ENCODE measurements at places on chromosomes 5 and 9.

GRCh38 chr9:125906144-125906543 lies 159.0 kb downstream of the PBX3 start:
- peak; percentile 54 for DNase-seq

GRCh38 chr5:7625740-7626139 lies 225.2 kb downstream of the CFAP90 start:
- no peak for DNase-seq

GRCh38 chr5:156326718-156327259 lies at the start of gene SGCD:
TSS of gene SGCD (plus strand) at chr5:156327164.
- DNase-seq: peak; percentile 90

DNA sequence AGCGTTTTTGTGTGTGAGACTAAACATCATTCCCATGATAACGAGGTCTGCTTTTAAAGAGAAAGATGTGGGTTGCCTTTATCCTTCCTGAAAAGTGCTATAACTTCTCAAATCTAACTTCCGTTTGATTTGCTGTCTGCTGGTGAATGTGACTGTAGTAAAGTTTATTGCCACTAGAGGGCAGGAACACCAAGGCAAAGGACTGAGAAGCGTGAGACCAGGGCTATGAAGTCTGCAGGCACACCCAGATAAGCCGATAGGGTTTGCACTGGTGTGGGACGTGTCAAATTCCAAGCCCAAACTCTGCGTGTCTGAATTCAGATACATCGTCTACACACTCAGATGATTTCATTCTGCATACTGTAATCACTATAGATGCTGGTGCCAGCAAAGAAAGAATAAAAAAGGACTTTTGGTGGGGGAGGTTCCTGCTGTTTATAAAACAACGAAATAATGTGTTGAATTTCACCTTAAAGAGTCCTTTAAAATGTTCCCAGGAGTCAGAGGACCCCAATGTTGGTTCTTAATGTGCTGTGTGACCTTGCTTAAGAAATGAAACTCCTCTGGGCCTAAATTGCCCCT lies 87.2 kb downstream of the PTTG1 start:
- DNase-seq: peak; percentile 83
